ENCODE measurements at places on chromosomes 5 and 9. TPM values are rescaled to one million over a fixed set of nuclear protein-coding genes. Genes with fewer than 3 reads are reported as not detected.

NEUROG1 gene
- total RNA-seq, result not detected

PLGRKT gene
- total RNA-seq, result 35.4 TPM

NUP155 gene
- 30.8 TPM for total RNA-seq

IRX4 gene
- not detected for total RNA-seq

TICAM2 gene
- 4.5 TPM for total RNA-seq

ABO gene
- total RNA-seq, result not detected

WNT8A gene
- not detected for total RNA-seq

PCDHB14 gene
- not detected for total RNA-seq

C9orf153 gene
- not detected for total RNA-seq

ADAMTS13 gene
- total RNA-seq, result 1.2 TPM

NUTM2G gene
- total RNA-seq, result not detected

PCDHB2 gene
- total RNA-seq, result 0.45 TPM

CCL27 gene
- total RNA-seq, result not detected

GCNT4 gene
- 0.34 TPM for total RNA-seq

PCDHB10 gene
- total RNA-seq, result 0.15 TPM

FGF18 gene
- not detected for total RNA-seq

TAF11L5 gene
- not detected for total RNA-seq

SH3PXD2B gene
- total RNA-seq, result 24.1 TPM

ALDOB gene
- not detected for total RNA-seq

SLC36A3 gene
- total RNA-seq, result not detected

SPATA31E1 gene
- not detected for total RNA-seq

MYO10 gene
- total RNA-seq, result 15.6 TPM

GFI1B gene
- total RNA-seq, result under 0.01 TPM

FOXD4L3 gene
- total RNA-seq, result not detected

NOL6 gene
- 31.5 TPM for total RNA-seq

SHB gene
- 13.4 TPM for total RNA-seq

SLC34A3 gene
- total RNA-seq, result not detected

PRDM9 gene
- not detected for total RNA-seq

AK8 gene
- 0.59 TPM for total RNA-seq

GPR21 gene
- total RNA-seq, result not detected

RANBP17 gene
- 4.7 TPM for total RNA-seq

IL17B gene
- total RNA-seq, result not detected

CAVIN4 gene
- 0.17 TPM for total RNA-seq

ECM2 gene
- 0.50 TPM for total RNA-seq

MOB3B gene
- total RNA-seq, result 0.17 TPM

TTC16 gene
- not detected for total RNA-seq

All from bronchus fibroblast of lung (primary cell).